ENCODE measurements at places on chromosomes 5 and 9.

GRCh38 chr5:85452322-85453025, 1067.8 kb upstream of the EDIL3 start:
- DNase-seq: no peak

DNA sequence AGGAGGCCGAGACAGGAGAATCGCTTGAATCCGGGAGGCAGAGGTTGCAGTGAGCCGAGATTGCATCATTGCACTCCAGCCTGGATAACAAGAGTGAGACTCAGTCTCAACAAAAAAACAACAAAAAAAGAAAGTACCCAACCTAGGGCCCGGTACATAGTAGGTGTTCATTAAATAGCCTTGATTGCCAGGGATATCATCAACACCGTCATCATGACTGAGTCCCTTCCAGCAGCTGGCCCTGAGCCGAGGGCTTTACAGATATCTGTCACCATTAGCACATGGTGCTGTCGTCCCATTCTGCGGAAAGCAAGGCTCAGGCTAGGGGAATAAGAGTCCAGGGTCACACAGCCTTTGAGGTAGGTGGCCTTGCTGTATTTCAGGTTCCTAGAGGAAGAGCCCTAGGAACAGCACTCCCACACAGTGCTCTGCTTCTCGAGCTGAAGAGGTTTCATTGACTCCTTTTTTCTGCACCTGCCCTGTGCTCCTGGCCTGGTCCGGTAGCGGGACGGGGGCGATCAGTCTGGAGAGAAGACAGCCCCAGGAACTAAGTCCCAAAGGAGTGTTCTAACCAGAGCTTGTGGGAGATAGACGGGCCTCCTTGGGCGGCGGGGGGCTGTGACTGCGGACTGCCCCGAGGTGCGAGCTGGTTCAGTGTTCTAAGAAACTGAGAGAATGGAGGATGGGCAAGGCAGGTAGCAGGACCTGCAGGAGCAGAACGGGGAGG, 48.2 kb downstream of the CXXC5 start:
- no peak for DNase-seq

DNA sequence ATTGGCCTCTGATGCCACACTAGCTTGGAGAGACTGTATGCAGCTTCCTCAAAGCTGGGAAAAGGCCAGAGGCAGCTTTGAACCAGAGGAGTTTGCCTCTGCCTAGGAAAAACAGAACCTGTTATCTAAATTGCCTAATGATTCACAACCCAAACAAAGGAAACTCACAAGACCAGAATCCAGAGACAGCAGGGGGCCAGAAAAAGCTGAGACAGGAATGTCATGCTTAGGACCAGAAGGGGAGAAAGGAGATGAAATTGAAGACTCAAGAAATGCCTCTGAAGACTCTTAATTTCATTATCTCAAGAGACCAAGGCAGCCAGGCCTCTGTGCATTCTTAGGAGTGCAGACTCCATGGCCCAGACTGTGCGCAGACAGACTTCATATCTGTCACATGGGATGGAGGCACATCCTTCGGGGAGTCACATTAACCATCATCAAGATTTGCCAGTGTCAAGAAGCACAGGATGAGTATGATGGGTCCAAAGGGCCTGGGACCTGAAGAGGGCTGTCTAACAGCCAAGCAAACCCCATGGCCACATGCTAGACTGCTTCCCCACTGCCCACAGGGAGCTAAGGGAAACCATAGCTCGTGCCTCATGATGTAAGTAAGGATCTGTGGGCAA, 57.3 kb downstream of the ARSB start:
- peak; percentile 17 for DNase-seq

DNA sequence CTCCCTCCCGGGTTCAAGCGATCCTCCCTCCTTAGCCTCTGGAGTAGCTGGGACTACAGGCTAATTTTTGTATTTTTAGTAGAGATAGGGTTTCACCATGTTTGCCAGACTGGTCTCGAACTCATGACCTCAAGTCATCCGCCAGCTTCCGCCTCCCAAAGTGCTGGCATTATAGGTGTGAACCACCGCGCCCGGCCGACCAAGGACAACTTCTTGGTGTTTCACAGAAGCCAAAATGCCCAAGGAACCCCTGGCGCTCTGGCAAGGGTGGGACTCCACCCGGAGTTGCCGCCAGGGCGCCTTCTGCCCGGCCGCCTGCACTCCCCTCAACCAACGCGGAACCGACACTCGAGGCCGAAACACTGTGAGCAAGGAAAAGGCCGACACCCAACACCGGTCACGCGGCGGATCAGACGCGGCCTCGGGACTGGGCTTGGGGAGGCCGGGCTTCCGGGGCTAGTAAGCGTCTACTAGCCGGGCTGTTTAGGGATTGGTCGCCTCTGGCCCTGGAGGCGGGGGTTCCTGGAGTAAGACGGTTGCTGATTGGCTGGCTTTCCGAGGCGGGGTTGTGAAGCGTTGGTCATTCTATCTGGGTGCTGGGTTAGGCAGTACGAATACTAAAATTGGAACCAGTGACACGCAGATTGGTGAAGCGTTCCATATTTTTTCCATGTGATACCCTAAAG, 7.7 kb upstream of the CFAP157 start:
- DNase-seq: no peak

- DNase-seq: no peak
Measured at GRCh38 chr9:129894120-129894823, 59.0 kb downstream of the USP20 start.

DNA sequence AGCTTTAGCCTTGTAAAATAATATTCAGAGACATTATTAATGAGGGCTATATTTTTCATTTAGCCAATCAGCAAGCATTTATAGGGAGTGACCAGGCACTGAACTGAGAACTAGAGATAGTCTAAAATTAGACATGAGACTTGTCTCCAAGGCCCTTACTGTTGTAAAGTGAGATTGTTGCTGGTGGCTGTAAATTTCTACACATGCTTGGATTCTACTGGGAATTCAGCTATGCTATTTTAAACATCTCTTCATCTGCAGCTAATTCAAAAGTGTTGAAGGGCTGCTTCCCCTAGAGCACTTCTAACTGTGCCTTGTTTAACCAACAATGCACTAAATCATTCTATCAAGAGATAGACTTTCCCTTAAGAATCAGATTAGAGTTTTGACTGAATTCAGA, 67.4 kb downstream of the CHSY3 start:
- no peak for DNase-seq

GRCh38 chr5:6750951-6751685, 37.9 kb downstream of the TENT4A start:
- DNase-seq: no peak

GRCh38 chr9:120820095-120820494, 22.6 kb downstream of the PSMD5 start:
- DNase-seq: no peak

DNA sequence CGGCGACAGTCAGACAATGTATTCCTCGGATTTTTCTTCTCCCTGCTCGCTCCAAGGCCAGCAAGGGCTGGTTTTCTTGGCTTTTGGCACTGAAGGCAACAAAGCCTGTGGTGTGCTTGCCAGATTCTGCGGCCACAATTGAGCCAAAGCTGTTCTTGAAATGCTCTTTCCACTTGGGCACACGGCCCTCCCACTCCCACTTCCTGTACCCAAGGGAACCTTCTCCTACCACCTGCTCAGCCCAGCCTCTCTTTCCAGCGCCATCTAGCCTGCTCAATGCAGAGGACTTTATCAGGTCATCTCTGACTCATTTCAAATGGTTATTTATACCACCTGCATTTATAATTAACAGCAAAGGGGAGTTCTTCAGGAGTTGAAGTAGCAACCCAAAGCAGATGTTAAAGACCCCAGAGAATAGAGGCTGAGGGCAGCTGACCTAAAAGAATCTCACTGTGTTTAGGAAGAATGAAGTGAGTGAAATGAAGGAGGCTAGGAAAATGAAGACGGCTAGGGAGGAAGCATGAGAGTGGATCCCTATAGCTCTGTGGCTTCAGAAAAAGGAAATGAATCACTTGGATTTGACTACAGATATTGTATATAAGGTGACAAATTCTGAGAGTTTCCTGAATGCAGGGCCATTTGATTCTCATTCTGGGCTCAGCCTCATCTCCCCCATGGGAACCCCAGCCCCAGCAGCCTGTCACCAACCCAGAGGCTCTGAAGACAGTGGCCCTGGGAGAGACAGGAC, 439.0 kb downstream of the ENC1 start:
- DNase-seq: peak; percentile 33

DNA sequence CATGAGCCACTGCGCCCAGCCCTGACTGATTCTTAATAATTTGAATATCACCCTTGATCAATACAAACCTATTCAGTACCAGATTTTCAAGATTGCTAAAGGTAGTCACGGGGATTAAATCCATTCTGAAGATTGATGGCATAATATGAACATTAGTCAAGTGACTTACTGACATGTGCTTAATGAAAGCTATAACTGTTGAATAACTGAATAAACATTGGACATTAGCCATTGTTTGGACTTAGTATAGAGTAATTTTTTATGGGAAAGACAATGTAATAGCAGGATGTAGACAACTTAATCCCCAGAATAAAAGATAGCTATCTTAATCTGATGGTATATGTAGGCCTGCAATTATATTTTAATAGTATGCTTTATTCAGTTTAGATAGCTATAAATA, 35.0 kb upstream of the VPS13A start:
- no peak for DNase-seq

- DNase-seq: no peak
Measured at GRCh38 chr9:98854266-98854665, 46.8 kb downstream of the GALNT12 start.

- DNase-seq: no peak
Measured at GRCh38 chr9:26231391-26231790, 553.1 kb upstream of the TUSC1 start.

DNA sequence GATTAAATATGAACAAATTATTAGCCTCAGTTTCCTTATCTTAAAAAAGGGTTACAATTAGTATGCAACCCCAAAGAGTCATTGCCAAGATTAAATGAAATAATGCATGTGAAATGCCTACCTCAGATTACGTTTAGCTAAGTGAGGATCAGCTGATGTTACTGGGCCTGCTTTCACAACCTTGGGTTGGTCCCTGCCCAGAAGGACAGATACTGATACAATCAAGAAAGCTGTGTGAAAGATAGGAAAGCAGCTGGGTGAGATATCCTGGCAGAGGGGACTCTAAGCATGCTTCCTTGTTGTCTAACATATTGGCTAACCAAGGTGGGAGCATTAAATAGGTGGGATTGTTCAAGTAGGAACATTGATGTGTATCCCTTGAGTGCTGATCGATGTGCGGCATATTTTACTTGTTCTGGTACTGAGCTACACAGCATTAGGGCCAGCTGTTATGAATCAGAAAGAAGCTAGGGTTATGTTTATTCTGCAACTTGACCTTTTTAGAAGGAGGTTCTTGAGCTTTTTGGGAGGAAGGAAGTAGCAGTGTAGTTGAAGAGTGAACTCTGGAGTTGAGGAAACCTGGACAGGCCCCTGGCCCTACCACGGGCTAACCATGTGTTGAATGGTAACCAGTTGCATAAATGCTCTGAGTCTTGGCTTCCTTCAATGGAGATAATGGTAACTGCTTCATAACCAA, 28.9 kb downstream of the SNX24 start:
- DNase-seq: no peak

- DNase-seq: no peak
Measured at GRCh38 chr9:96067004-96067403, 191.5 kb downstream of the ERCC6L2 start.

GRCh38 chr5:155053501-155053900, 39.9 kb downstream of the KIF4B start:
- DNase-seq: no peak

DNA sequence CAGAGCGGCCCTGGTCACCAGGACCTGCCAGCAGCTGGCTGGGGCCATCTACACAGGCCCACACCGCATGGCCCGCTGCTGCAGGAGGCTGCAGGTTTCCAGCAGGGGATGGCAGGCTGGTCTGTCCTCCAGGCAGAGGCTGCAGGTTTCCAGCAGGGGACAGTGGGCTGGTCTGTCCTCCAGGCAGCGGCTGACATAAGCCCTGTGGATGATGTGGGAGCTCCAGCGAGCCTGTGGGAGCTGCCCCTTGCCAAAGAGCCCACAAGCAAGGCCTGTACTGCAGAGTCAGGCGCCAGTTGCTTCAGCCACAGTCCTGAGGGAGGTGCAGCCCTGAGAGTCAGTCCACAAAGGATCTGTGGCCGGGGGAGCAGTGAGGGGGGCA, 18.5 kb downstream of the TPPP start:
- DNase-seq: no peak

GRCh38 chr5:110572729-110573128, 153.7 kb downstream of the TMEM232 start:
- no peak for DNase-seq

DNA sequence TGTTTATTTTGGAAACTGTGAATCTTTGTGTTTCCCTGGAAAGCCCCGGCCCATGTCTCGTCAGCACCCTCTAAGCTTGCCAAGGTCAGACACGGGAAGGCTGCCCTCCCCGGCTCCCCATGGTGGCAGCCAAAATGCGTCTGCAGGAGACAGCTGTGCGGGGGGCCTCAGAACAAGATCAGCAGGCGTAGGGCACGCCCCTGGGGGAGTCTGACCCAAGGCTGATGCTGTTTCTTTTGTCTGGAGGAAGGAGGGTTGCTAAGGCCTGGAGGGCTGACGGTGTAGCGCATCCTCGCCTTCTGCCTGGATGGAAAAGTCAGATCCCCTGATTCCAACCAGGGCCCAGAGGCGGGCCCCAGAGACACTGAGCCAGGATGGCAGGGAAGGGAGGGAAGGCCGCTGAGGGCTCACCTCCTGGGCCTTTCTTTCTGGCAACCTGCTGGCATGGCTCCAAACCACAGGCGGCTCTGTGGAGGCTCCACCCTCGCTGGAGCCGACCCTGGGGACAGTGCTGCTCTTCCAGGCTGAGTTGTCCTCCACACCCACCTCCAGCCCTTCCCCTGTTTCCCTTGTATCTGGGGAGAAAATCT, 57.2 kb downstream of the OLFM1 start:
- DNase-seq: no peak

DNA sequence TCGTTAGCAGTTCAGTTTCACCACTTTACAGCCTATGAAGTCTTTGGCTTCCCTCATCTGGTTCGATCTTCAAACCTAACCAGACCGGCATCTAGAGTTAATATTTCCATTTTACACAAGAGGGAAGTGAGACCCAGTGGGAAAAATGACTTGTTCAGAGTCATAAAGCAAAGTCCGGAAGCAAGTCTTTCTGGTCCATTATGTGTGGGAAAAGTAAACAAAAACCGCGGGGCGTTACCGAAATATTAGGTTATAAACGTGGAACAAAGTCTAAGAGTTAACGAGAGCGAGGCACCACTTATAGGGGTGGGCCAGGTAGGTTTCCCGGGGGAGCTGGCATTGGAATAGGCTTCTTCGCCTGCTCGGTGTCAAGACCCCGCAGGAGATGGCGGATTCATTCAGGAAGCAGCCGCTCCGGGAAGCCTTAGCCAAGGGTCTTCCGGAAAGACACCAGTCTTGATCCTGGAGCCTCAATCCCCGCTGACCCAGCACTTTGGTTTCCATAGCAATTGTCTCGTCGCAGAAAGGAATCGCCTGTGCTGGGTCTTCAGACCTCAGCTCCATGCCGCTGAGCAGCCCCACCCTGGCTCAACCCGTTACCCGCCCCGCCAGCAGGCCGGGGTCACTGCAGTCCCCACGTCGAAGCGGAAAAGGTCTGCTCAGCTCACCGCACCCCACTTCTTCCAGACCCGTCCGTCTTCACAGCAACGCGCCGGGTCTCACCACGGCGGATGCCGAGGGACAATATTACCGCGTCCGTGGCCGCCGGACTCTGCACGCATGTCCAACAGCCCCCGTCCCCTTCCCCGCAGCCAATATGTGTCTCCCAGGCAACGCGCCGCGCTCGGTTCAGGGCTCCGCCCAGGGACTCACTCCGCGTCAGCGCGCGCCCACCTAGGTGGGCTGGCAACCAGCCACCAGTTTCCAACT, at the start of gene C5orf52:
Gene C5orf52 (plus strand): TSS at position 872 of the 930 bp plus-strand sequence. CDS start 82 bp downstream, outside the sequence.
- DNase-seq: no peak

GRCh38 chr9:97243606-97244005, 63.9 kb upstream of the CCDC180 start:
- no peak for DNase-seq
